ENCODE measurements at places on chromosomes 11 and 22.
A peak's percentile ranks its signal among the peaks of the same experiment; 100 is the strongest.

DNA sequence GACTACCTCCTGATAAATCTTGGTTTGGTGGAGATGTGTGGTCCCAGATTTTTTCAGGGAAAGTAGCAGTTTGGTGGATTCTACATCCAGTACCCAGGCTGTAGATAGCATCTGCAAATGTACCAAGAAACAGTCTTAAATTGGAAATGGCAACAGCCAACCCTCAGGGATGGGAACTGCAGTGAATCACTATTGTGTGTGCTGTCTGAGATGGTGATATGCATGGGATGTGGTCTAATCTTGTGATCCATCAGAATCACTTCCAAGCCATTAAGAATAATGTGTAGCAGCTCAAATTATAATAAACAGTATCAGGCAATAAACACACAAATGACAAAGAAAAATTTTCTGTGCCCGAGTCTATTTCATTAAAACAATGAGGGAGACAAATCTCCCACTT, 3.4 kb downstream of the OLFML1 start:
- no peak for DNase-seq

DNA sequence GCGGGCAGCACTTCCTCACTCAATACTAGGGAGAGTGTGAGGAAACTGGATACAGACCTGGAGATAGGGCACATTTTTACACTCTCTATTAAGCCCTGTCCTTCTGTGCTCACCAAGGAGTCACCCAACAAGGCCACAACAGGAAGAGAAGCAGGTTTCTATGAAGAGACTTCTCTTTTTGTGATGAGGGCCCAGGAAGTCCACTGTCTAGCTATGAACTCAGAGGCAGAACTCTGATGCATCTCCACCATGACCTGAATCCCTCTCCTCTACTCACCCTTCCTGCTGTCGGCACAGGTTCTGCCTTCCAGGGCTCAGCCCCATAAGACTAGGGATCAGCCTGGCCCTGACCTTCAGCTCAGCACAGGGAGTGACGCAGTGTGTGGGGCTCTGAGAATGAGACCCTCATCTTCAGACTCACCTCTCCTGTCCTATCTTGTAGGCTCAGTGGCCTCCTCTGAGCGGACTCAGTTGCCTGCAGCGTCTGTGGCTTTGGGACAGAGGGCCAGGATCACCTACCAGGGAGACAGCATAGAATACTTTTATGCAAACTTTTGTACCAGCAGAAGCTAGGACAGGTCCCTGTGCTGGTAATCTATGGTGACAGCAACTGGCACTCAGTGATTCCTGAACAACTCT, 49.3 kb upstream of the IGLL5 start:
- no peak for DNase-seq

DNA sequence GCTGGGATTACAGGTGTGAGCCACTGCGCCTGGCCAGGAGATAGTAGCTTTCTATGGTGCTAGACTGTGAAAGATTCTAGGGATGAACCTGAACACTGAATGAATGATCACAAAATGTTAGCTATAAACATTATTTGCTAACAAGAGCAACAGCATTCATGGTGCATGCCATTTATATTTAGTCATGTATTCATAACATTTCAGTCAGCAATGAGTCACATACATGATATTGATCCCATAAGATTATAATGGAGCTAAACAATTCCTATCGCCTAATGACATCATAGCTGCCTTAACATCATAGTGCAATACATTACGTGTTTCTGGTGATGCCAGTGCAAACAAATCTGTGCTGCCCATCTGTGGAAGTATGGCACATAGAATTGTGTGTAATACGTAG, 164.1 kb downstream of the ARHGAP42 start:
- DNase-seq, result no peak

- no peak for DNase-seq
Measured at GRCh38 chr11:24575392-24575791, 78.5 kb downstream of the LUZP2 start.

DNA sequence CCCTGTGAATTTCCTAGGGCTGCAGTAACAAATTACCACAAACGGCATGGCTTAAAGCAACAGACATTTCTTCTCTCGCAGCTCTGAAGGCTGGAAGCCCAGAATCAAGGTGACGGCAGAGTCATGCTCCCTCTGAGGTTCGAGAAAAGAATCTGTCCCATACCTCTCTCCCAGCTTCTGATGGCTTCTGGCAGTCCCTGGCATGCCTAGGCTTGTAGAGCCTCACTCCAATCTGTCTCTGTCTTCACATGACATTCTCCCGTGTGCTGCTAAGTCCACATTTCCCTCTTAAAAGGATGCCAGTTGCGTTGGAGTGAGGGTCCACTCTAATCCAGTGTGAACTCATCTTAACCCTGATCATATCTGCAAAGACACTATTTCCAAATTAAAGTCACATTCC, 116.2 kb downstream of the NECTIN1 start:
- no peak for DNase-seq

- no peak for DNase-seq
Measured at GRCh38 chr11:110519796-110520195, 90.0 kb downstream of the FDX1 start.

DNA sequence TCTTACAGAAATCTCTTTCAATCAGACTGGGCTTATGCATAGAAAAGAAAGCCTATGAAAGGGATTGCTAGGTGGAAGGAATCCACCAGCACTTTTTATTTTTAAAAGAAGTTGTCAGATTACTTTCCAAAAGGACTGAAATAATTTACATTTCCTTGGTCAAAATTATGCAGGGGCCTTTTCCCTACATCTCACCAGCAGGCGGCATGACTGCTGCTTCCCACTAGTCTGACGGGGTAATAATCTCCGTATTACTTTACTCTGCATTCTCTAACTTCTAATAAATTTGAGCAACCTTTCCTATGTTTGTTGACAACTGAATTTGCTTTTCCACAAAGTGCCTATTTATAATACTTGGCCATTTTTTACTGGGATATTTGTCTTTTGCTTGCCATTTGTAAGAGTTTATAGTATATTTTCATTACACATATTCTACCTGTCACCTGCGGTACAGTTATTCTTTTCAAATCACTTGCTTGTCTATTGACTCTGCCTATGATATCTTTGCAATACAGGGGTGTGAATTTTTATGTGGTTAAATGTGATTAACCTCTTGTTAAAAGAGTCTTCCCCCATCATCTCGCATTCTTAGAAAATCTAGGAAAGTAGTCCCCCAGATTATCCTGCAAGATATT, 51.9 kb upstream of the USP47 start:
- peak; percentile 58 for DNase-seq

DNA sequence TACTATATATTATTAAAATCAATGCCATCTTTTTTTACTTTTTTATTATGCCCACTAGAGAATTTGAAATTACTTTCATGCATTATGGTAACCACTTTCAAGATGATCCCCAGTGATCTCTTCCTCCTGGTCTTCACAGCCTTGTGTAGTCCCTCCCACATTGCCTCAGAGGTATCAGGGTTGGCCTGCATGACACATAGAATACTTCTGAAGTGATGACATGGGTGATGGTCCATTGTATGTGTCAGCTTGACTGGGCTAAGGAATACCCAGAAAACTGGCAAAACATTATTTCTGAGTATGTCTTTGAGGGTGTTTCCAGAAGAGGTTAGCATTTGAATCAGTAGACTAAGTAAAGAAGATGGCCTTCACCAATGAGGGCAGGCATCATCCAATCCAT, 14.2 kb upstream of the ISX start:
- no peak for DNase-seq

DNA sequence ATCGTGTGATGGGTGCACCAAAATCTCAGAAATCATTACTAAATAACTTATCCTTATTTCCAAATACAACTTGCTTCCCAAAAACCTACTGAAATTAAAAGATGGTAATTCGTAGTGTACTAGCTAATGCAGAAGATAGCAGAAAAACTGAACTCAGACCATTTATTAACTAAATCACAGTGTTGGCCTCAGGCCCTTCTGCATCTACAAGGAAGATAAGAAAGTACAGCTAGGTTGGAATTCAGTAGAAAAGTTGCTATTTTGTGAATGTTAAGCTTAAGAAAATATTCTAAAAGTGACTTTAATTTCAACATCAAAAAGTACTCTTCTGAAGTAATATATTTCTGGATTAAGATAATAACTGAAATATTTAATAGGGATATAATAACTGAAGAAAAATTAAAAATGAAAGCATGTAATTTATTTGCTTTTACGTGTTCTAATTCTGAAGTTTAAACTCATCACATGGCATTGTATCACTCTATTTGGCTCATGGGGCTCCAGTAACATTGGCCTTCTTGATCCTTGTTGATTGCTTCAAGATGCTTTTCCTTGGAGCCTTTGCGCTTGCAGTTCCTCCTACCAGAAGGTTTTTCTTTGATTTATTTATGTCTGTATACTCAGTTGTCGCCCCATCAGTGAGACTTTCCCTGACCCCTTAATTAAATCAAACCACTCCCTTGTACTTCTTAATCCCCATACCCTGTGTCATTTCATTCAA, 847.9 kb upstream of the ANO3 start:
- no peak for DNase-seq

All from D341Med (cell line).